ENCODE measurements at places on chromosomes 11 and 22. TPM values are rescaled to one million over a fixed set of nuclear protein-coding genes. Genes with fewer than 3 reads are reported as not detected.

GRCh38 chr11:129460714-129461113 lies 85.1 kb downstream of the BARX2 start:
- no peaks in the 10 kb centered on the region for H3K36me3 ChIP-seq
- no peak overlapping the region for H3K4me3 ChIP-seq
- no peak for DNase-seq
- H3K27ac ChIP-seq, result no peak overlapping the region
- H3K4me1 ChIP-seq, result no peaks in the 10 kb centered on the region

GRCh38 chr11:8692417-8692816 lies 9.8 kb downstream of the RPL27A start:
- DNase-seq, result no peak
- H3K27me3 ChIP-seq, result no peaks in the 10 kb centered on the region
- peaks cover 4% of the 10 kb centered on the region for H3K4me1 ChIP-seq
- peaks cover 58% of the 10 kb centered on the region for H3K36me3 ChIP-seq
- H3K27ac ChIP-seq, result no peak overlapping the region

The MGAT3 gene
- total RNA-seq, result 0.28 TPM

The JHY gene
- total RNA-seq, result 0.56 TPM

DNA sequence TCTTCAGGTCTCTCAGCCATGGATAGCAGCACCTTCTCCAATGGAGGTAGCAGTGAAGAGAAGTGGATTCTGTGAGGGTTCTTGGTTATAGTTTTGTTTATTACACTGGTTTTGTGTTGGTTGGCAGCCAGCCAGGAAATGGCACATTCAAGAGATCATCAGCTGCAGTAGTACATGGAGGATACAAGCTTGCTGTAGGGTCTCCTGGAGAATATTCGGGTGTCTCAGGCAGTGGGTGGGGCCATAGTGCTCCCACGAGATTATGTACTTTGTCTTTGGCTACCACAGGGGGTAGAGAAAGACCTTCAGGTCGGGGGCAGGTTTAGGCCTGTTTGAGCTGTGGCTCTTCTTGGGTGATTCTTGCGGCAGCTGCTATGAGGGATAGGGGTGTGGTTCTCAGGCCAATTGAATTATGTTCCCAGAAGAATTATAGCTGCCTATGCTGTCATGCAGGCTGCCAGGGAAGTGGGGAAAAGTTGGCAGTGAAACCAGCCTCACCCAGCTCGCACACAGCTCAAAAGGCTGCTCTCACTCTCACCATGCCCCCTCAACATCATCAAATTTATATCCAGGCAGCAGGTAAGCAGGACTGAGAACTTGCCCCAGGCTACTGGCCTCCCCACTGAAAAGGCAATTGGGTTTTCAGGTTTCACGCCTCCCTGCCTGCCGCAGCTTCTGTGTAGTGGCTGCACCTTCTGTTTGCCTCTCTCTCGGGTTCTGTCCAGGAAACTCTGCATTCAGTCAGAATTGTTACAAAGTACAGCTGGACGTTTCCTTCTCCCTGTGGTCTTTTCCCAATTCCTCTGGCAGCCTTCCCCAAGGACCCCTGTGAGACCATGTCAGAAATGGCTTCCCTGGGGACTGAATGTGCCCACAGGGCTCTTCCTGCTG lies 435.5 kb downstream of the LUZP2 start:
- no peak overlapping the region for H3K4me3 ChIP-seq
- no peaks in the 10 kb centered on the region for H3K27me3 ChIP-seq
- no peak for DNase-seq
- H3K36me3 ChIP-seq, result no peaks in the 10 kb centered on the region

DNA sequence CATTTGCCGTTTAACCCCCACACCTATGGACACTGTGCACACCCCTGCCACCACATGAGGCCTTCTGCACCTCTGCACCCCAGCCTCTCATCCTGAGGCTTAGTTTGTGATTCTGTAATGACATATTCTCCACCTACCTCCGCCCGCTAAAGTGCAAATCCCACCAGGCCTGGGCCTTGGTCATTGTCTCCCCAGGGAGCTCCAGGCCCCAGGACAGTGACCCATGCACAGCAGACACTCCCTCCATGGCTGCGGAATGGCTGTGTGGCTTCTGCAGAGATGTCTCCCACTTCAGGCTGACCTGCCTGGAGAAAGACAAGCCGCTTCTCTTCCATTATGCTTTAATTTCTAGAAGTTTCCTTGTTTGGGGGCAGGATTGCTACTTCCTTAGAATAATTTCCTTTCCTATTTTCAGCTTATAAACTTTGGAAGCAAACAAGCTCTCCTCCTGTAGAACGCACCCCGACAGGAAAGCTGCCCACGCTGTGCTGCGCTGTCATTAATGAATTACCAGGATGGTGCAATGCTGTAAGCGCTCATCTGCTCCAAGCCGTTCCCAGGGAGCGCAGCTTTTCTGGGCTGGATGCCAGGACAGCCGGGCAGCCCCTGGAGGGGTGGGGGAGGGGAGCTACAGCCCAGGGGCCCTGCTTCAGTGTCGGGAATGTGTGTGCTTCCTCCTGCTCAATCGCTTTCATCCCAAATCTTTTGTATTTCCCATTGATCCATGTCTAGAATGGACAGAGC lies 618.0 kb downstream of the BRD1 start:
- no peaks in the 10 kb centered on the region for H3K27me3 ChIP-seq
- H3K36me3 ChIP-seq, result no peaks in the 10 kb centered on the region
- H3K27ac ChIP-seq, result no peak overlapping the region
- no peaks in the 10 kb centered on the region for H3K4me1 ChIP-seq

DNA sequence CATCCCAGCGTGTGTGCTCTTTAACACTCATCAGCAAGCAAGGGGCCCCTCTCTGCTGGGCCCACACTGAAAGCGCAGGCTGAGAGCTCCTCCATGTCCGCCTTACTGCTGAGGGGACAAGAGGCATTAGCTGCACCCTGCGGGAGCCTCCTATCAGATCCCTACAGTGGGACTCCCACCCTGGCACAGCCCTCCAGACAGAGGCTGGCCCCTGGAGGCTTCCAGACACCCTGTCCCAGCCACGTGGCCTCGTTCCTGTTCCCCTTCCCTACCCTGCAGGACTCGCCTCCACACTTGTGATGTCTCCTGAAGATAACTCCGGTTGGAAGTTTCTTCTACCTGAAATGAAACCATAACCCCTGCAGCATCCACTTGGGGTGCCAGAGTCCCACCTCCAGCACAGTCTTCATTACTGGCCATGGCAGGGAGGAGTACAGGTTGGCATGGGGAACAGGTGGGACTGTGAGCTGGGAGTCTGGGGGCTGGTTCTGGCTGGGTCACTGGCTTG lies 5.0 kb upstream of the SH3BP1 start:
- no peak overlapping the region for H3K4me3 ChIP-seq
- H3K27ac ChIP-seq, result peak overlapping the region; percentile 97
- peaks cover 40% of the 10 kb centered on the region for H3K4me1 ChIP-seq
- H3K36me3 ChIP-seq, result peaks cover 18% of the 10 kb centered on the region

- H3K36me3 ChIP-seq, result peaks cover 4% of the 10 kb centered on the region
- H3K4me1 ChIP-seq, result peaks cover 27% of the 10 kb centered on the region
- H3K27me3 ChIP-seq, result no peaks in the 10 kb centered on the region
Observed at GRCh38 chr11:78783301-78783700, 208.6 kb upstream of the NARS2 start.

The SLC39A13 gene
- total RNA-seq, result 32.4 TPM

All from IMR-90 (cell line).